Peyer's patch (tissue), 4 donors: ENCODE measurements at places on chromosomes 3 and 15. TPM values are rescaled to one million over a fixed set of nuclear protein-coding genes. Genes with fewer than 3 reads are reported as not detected.

DNA sequence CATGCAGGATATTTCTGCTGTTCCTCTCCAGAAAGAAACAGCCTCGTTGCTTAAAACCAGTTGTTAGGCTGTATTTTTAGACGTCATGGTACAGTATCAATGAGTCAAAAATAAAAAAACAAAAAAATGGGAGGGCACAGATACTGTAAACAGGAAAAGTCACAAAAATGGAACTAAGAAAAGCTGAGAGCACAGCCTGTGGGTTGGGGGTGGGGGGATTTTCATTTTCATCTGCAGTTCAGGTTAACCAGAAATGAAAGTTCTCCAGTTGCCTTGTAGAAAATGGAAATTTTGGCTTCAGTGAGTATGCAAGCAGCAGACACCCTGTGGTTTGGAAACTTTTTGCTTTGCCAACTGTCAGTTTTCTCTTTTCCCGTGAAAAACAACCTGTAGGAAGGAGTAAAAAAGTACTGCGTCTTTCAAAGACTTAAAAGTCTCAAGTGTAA is 59.0 kb downstream of the FRMD4B start:
- DNase-seq: no peak

GRCh38 chr3:193997228-193998122 is 138.5 kb upstream of the HES1 start:
- no peak for DNase-seq

DNA sequence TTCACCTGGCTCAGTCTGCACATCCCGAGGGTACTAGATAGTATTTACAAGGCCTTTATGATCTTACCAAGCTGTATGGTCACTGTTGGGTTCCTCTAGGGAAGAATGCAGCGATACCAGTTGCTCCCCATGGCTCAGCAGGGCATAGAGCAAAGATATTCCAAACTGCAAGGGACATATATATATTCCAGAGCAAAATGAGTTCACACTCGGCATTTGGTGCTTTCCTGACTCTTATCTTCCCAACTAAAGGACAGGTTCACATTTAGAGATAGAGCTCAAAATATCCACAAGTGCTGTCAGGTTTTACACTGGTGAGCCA is 3.5 kb upstream of the SPG11 start:
- DNase-seq: no peak

DNA sequence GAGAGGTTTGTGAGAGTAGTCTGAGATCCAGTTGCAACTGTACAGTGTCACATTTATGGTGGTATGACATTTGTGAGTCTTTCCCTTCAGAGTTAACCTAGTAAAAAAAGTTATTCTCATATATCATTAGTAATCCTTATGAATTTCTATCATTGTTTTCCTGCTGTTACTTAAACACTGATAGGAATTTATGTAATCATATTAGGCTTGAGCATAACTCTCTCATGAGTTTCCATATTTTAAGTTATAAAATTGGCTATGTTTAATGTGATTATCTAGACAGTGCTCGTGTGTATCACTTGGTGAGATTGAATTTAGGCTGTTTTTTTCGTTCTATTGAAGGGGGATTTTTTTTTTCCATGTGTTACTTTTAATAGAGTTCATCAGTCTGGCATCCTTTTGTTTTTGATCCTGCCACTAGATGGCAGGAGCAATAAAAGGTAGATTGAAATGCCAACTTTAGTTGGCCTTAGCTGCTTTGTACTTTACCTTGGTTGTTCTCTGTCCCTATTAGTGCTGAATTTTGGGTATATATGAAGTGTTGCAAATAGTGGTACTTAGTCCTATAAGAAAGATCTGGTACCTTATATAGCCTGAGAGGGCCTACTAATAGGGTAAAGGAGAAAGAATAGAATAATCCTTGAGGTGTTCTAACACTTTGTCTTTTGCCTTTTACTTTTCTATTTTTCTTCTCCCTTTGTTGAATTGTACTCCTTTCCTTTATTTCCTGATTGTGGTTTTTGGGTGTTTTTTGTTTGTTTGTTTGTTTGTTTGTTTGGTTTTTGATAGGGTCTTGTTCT is 17.9 kb downstream of the STT3B start:
- peak; percentile 48 for DNase-seq

GRCh38 chr3:170953229-170953628 is 44.8 kb upstream of the EIF5A2 start:
- no peak for DNase-seq

GRCh38 chr15:42911058-42911592 is 9.5 kb downstream of the TTBK2 start:
- no peak for DNase-seq

DNA sequence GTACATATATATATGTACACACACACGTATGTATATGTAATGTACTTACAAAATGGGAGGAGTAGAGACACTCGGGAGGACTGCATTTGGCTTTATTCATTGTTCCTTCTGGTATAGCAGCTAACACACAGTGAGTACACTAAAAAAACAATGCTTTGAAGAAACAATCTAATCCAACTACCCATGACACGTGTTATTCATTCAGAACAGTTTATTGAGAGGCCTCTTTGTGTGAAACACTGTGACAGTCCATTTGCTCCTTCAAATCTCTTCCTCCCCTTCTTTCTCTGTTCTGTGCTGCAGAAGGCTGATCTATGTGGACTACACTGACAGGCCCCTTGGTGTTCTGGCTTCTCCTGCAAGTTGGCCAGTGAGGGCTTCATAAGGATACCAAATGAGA is 1075.9 kb upstream of the CFAP20DC start:
- no peak for DNase-seq

- peak; percentile 58 for DNase-seq
Measured at GRCh38 chr3:123028233-123028828, 768 bp upstream of the SEMA5B start.

DNA sequence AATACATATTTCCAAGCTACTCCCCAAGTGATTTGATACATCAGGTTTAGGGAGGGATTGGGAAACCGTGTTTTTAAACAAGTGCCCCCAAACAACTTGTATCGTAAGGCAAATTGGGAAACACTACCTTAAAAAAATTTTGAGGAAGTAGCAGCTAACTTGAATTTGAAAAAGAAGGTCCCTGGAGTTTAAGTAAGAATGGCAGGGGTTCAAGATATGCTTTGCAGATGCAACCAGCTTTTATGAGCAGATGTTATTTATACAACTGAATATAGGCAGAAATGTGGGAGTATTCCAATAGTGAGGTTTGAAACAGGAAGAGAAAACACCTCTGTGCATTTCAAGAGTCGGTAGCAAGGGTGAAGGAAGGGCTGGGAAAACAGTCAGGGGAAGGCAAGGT is 139.6 kb downstream of the IL20RB start:
- no peak for DNase-seq

GRCh38 chr3:144033240-144033589 is 61.6 kb downstream of the DIPK2A start:
- no peak for DNase-seq

DNA sequence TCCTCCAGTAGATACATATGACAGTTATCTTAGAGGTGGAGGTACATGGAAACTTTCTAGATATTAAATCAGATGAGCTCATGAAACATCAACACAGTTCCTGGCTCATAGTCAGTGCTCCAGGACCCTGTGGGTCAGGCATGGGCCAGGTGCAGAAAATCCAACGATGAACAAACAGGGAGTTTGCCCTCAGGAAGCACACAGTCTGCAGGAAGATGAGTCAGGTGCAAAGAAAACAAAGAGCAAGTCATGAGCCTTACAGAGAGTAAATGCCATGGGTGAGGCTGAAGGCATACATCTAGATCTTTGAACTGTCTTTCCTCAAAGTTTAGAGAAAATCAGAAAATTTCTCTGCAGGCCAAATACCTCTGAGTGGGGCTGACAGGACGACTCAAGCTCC is 184.2 kb upstream of the TPM1 start:
- DNase-seq: no peak

DNA sequence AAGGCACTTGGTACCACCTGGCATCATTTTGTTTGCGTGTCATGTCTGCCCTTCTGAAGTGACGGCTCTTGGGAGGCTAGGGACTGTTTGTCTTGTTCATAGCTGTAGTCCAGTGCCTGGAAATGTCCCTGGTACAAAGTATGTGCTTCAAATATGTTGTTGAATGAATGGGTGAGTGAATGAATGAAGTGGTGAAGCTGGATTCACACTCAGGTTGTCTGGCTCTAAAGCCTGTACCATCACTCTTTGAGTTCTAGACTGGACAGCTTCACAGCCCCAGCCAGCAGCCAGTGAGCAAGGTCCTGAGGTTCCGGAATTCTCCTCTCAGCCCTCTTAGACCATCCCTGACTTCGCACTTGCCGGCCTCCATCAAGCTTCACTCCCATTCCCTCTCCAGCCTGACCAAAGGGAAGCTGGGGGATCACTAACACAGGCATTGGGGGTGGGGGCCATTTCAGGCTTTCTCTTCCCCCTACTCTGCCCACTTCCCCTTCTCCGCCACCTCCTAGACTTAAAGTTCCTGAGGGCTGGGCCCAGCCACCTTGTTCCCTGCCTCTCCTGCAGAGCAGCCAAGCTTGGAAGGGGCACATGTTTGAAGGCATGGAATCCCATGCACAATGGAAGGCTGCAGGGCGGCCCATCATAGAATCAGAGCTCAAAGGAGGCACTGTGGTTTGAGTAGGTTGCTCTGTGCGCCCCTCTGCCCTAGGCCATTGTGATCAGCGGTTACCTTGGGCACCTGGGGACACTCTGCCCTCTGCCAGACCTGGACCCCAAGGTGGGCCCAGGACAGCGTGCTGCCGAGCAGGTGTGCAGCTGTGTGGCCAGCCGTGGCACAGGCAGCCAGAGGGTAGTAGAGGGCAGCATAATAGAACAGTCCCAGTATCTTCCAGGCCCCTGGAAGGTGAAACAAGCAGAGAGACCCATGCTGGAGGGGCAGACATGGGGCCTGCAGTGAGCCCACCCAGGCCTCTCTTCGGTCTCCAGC is 7.7 kb downstream of the STRA6 start:
- DNase-seq: no peak

DNA sequence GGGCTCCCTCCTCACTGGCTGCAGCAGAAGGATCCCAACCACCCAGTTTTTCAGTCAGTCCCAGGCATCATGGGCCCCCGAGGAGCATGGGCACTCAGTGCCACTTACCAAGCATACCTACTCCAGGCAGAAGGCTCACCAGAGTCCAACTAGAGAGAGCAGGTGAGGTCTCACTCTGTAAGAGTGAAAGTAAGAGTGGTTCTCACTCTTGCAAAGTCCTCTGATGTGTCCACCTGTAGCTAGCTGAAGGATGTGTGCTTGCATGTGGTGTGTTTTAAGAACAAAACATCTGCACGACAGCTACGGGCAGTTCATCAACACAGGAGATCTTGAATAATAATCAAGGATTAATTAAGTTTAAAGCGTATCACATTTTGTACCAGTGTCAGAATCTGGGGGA is 49.7 kb downstream of the CCK start:
- DNase-seq: no peak

DNA sequence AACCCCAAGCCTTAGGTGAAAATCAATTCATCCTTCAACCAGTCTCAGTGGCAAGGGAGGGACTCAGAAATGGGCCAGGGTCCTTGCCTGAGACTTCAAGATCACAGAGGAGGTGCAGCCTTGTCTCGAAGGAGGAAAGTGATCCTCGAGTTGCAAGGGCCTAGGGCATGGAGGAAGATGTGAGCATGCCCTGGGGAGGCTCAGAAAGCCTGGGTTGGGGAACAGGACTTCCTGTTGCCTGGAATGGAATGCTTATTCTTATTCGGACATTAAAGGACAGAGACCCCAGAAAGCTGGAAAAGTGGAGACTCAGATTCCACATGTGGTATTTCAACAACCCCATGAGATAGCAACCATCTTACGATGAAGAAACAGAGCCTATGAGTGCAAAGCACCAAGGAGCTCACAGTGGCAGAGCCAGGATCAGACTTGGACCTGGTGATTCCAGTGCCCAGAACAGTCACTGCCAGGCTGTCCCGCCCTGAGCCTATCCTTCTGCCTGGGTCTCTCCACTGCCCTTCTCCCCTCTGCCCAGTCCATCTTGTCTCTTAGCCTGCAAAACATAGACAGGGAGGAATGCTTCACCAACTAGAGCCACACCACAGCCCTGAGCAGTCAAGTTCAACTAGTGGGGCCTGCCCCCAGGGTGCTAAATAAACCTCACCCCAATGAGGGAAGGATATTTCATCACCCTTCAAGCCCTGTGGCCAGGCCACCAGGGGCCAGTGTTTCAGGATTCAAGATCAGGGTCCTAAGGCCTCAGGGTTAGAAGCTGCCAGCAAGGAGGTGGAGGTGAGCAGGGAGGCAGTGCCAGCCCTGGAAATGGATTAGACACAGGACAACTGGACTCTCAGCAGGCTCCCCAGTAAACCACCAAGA is 21.9 kb downstream of the DAPK2 start:
- no peak for DNase-seq

- no peak for DNase-seq
Measured at GRCh38 chr15:27589260-27589659, 509.9 kb downstream of the OCA2 start.

DNA sequence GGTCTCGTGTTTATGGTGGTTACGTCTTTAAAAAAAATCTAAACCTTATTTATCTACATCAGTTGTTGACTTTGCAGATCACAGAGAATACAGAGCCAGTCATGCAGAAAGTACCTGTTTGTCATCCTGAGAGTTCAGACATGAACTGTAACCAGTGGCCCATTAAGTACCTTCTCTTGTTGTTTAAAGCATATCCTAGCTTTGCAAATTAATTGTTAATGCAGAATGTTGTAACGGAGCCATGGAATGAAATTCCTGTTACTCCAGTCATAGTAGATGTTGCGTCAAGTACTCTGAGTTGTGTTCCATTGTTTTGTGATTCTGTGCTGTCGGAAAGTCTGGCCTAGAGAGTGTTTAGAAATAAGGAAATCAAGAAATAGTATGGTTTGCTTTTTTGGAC is 205.2 kb downstream of the RBMS3 start:
- no peak for DNase-seq

- DNase-seq: no peak
Measured at GRCh38 chr3:42438193-42438592, 27.8 kb upstream of the LYZL4 start.

DNA sequence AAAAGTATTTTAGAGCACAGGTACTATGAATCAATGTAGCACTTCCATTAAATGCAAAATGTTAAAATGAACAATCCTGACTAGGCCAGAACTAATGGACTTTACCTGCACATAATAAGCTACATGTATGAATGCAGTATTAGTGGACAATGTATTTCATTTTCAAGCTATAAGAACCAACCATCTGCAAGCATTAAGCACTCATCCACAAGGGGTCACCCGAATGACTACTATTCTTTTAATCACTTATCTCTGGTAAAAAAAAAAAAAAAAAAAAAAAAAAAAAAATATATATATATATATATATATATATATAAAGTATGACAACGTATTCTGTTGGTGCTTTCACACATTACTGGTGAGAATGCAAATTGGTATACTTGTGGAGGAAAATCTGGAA is 7.2 kb downstream of the HERC1 start:
- DNase-seq: no peak

DPPA4 gene
- total RNA-seq: not detected

CHST13 gene
- not detected for total RNA-seq

DPPA2 gene
- not detected for total RNA-seq

TPRG1 gene
- total RNA-seq: 23.1 TPM

AHSG gene
- not detected for total RNA-seq

IL5RA gene
- not detected for total RNA-seq

GPR27 gene
- total RNA-seq: not detected

MINAR1 gene
- total RNA-seq: 0.66 TPM

ANKUB1 gene
- not detected for total RNA-seq
